ENCODE measurements at places on chromosomes 5 and 9.

DNA sequence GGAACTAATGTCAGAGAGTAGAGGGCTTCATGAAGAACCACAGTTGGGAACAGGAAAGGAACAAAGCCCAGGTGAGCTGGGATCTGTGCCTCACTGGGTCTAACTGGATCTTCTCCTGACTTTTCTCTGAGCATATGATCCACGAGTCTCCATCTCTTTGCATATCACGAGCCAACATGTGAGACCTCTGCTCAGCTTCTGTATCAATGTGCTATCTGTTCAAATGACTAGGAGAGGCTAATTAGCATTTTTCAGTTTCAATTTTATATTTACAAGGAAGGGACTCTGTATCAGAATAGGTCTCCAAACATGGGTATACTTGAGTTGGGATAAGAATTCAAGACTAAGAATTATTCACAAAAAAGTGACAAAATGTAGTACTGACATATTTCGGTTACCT, 73.8 kb upstream of the SGCD start:
- no peak for DNase-seq

GRCh38 chr9:2337131-2337530, 284.5 kb upstream of the VLDLR start:
- DNase-seq = no peak

- peak; percentile 21 for DNase-seq
Observed at GRCh38 chr9:95167998-95168397, 149.5 kb downstream of the FANCC start.

GRCh38 chr5:180825768-180826525, 23.3 kb upstream of the MGAT1 start:
- no peak for DNase-seq

GRCh38 chr9:136565086-136565714, 19.4 kb upstream of the NOTCH1 start:
- DNase-seq = no peak

DNA sequence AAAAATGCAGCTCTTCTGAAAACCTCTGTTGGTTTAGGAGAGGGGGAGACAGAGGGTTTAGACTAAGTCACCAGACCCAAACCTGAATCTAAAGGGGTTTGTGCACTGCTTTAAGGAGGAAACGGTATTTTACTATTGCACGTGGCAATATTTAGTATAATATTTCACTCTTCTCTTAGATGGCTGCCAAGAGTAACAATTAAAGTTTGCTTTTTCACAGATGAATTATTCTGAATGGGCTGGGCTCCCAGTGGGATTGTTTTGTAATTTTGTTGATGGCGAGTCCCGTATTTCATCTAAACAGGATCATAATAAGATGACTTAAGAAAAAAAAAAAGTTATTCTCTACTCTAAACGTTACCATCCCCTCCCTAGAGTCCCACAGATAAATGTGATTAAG, 245.4 kb downstream of the PCSK5 start:
- DNase-seq = no peak
